ENCODE measurements at places on chromosomes 7 and 10.

DNA sequence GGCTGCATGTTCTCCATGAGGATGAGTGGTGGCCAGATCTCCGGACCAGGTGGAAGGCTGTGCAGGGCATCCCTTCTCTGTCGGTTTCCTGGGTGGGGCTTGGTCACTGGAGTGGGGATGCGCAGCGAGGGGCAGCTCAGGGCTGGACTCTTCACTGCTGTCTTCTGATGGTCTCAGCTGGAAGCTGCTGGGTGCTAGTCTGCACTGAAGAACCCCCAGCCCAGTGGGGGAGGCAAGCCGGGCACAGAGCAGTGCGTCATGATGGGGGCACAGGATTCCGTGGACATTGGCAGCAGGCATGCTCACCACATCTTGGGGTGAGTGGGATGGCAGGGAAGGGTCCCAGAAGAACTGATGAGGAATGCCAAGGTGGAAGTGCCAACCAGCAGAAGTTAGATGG lies 39.8 kb downstream of the EEPD1 start:
- DNase-seq, result no peak

DNA sequence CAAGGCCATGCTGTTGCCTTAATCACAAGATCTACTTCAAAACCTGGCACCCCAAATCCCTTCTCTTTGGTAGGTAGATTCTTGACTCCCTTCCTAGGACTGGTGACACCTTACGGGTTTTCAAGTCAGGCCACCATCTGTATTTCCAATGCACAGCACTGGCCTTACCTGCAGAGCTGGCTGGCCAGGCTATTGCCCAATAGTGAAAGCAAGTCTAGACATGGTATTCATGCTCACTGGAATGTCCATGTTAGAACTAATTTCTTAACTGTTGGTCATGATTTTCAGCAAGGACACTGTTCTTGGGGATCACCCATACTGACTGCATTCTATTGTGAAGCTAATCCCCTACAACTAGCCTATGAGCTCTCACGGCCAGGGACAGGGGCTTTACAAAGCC lies 313.1 kb upstream of the RNF32 start:
- DNase-seq, result no peak

DNA sequence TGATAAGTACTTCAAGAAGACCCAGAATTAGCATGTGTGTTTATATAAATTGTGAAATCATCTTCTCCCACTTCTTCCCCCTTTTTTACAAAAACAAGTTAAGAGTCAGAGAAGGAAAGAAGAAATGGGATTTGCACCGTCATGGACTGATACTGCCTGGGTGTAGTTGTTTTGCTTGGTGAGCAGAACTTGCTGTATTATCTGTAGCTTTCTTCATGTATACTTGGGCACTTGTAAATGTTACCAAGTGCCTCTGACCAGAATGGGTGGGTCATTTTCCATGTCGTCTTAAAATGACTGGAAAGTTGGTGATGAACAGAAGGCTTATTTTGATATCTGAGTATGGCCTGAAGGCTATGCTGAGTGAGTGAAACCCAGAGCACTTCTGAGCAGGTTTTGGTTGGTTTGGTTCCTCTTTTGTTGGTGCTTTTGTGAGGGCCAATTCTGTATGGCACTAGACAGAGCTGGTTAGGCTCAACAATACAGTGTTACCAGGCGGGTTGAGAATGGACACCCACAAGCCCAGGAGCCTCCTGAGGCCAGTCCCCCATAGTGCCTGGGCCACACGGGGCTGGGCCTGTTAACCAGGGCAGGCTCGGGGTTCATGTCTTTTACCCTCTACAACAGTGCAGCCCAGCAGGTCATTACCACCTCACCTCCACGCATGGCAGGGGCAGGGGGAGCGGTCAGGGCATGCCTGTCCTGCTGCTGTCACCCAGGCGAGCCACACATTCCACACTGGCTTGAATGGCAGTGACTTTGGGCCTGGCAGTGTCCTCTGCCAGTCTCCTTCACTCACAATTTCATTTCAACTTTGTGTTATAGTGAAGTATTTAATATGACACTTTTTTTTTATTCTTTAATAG lies 115.1 kb downstream of the CCNY start:
- no peak for DNase-seq

DNA sequence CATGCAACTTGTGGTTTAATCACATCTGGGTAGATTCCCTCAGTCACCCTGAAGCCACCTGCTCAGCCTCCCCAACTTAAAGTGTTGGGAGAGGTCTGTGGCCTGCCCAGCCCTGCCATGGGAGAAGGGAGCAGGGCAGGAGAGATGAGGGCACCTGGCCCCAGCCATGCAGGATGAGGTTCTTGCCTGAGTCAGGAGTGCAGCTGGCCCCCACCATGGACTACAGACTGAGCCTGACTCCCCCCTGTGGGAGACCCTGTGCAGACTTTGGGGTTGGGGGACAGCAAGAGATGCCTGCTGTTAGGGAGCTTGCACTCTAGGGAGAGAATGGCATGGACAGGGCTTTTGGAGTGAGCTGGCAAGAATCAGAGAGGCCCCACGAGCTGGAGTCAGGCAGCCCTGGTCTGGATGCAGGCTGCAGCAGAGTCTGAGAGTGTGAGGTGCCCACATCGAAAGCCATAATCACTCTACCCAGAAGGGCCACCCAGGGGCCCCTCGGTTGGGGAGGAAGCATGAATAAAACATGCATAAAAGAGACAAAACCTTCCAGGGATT lies 34.7 kb upstream of the DPYSL4 start:
- DNase-seq, result no peak

GRCh38 chr7:117564627-117565026 lies 84.8 kb downstream of the CFTR start:
- DNase-seq, result no peak

DNA sequence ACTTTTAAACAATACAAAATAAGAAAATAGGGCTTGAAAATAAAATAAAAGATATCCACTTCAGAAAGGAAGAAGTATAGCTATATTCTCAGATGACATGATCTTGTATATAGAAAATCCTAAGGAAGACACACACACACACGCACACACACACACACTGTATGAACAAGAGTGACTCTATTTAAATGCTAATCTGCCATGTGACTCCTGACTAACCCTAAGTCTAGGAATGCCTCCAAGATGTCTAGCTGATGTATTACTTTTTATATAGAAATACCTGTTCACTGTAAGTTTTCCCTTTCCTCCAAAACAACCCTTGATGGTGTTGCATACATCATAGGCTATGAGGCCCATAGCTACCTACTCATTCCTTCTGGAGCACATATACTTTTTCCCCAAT lies 173.1 kb upstream of the LRRTM3 start:
- no peak for DNase-seq

- DNase-seq, result no peak
Measured at GRCh38 chr10:33421789-33422462, 87.5 kb upstream of the NRP1 start.

- peak; percentile 34 for DNase-seq
Measured at GRCh38 chr7:53811555-53812079, 730.6 kb upstream of the VSTM2A start.

DNA sequence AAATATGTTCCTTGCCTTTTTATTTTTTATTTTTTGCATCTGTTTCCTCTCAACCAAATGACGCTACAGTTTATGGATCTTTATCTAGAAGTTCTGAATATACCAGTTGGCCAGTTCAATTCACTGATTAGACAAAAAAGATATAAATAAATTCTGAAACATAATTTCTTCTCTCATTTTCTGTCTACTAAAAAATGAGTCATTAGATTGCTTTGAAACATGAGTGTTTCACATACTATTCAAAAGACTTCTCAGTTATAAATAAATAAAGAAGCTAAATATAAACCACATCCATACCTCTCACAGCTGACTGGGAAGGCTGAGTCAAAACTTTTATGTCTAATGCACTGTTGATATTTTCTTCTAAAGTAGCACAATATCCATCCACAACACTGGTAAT lies 97.6 kb upstream of the GPR22 start:
- DNase-seq, result no peak

DNA sequence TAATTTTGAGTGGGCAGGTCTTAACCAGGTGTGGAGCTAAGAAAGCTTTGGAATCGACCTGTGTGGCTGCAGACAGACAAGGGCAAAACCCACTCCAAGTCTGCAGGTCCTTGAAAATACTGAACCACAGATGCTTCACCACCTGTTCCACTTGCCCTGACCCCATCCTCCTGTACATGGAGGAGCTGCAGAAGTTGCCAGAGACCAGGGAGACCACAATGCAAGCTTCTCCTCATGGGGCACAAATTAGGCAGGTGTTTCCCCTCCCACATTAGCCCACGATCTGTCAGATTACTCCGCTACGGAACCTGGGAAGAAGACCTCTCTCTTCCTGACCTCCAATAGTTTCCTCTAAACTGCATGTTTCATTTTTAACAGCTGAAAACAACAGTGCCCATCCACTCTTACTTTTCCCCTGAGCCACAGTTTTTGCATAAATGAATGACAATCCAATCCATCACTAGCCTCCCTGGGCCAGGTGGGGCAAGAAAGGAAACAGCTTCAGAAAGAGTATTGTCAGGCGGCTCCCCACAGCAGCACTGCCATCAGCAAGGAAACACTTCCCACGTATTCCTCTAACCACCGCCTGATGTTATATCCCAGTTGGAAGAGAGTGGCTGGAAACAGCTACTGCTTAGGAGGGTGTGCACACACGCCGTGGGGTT lies 141.6 kb downstream of the PRKAG2 start:
- DNase-seq, result peak; percentile 36

- DNase-seq, result no peak
Measured at GRCh38 chr7:6725003-6725402, 18.3 kb upstream of the ZNF12 start.

DNA sequence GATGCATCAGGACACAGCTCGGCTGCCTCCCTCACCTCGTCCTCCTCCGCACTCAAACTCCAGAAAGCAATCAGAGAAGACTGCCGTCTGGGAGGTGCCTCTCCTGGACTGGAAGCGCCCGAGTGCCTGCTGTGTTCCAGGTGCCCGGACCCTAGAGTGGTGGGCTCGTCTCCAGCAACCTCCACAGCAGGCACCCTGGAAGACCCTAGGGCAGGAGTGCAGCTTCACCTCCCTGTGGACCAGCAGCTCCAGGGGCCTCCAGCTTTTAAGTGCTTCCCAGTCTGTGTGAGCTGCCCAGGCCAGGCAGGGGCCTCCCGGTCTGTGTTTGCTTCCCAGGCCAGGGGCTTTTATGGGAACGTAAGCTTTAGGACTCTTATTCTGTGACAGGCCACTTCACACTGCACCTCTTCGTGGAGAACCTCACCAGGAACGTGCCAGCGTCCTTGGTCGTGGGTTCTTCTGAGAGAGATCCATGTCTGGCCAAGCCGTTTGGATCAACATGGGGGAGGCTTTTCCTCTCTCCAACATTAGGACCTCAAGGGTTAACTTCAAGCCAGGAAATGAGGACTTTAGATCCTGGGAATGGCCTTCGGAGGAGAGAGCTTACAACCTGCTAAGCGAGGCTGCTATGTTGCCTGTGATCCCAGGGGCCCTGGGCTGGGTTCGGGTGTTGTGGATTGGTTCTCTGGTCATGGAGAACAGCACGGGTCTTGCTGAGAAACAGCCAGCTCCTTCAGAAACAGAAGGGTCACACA lies 5.9 kb upstream of the PWWP2B start:
- DNase-seq, result no peak

DNA sequence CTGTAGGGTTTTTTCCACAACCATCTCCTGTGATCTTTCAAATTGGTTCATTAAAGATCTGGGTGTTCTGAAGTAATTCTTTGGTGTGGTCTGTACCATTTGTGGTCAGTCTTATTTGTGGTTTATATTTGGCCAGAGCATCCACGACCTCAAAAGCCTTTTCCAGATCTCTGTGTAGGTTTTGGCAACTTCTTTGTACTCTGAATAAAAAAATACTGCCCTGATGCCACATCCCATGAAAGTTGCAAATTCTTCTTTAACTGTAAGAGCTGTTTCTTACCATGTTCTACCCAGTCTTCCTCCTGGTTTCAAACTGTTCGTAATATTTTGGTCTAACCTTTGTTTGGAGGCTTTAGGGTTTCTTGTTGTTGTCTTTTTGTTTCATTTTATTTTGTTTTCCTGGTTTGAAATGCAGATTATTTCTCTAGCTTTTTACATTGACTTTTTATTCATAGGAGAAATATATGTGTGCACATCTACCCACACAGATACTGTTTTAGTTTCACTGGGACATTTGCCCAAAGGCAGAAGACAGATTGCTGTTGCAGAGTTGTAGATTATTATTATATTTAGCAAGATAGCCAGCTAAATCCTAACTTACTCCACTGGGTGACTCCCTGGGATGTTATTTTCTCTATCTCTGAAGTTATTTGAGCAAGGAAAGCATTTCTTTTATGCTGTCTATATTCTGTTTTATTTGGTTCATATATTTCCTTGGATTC lies 123.2 kb upstream of the SAMD8 start:
- DNase-seq, result no peak

DNA sequence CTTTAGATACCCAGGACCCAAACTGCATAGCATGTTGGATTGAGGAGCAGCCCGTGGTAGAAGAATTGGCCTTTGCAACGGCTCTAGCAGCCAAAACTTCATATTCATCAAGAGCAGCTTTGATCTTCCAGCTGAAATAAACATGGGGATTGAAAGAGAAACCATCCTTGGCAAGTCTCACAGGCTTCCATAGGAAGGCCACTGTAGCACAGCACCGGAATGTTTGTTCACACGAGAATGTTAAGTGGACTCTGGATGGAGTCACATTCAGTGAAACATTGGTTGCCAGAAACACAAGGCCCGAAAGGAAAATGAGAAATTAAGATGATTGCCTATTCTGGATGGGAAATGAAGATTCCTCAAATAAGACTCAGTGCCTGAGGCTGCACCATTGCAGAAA lies 97.4 kb downstream of the RAB18 start:
- no peak for DNase-seq

DNA sequence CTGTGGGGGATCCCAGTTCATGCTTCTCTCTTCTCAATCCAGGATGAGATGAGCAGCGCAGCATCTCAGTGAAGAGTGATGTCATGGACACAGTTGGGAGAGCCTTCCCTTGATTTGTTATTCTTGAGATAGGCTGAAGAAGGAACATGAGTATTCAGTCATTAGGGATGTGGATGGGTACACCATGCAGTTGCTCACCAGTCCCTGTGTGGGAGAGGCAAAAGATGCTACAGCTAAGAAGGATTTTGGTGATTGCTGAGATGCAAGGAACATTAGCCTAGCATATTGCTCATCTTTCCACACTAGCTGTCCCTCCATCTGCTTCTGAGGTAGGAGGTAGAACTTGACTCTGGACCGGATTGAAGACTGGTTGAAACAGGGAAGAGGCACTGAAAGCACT lies 179.6 kb downstream of the GALNT17 start:
- DNase-seq, result no peak

DNA sequence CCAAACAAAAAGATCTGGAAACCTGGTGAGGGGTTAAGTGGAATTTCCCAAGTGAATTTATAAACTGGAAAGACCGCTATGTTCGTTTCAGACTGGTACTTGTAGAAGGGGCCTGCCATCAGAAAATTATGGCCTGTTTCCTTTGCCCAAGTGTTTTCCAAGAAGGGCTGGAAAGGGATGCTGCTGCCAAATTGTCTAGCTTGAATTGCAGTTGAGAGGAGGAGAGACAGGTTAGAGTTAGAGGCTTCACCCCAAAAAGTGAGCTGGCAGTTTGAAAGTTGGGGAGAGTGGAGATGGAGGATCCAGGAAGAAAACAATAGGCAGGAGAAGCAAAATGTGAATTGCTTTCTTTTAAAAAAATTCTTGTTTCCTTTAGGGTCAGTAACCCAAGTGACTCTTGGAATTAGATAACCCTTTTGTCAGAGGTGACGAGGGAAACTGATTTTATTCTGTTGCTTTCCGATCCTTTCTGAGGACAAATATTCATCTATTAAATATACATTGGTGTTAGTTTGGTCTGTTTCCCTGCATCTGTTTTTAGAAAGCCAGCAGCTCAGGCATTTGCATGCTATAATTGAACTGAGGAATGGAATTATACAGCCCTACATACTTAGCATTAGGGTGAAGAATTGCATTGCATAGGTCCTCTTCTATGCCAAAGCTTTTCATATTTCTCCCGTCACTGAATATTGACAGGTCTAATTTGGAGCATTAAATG lies 82.5 kb upstream of the PRR15 start:
- DNase-seq, result no peak
